ENCODE measurements at places on chromosomes 6 and 20. TPM values are rescaled to one million over a fixed set of nuclear protein-coding genes. Genes with fewer than 3 reads are reported as not detected.

GRCh38 chr6:27873021-27873940 is 38.9 kb downstream of the OR2B2 start:
- DNase-seq, result no peak

SMLR1 gene
- not detected for total RNA-seq

DNA sequence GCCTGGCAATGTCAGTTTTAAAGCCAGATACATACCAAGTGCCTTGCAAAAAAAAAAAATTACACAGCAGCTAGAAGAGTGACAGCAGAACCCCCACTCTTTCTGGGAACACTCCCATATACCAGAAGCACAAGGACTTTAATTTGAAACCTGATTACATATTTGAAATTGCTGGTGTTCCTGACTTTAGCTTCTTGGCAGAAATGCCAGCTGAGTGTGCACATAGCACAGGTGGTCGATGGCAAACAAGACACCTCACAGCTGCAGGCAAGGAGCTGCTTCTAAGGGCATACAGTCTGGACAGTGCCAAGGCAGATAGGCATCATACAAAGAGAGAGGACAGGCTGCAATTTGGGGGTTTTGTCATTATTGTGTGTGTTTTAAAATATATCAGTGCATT is 150.7 kb upstream of the SGK1 start:
- no peak for DNase-seq

GRCh38 chr6:116866281-116866871 is 10.7 kb upstream of the RFX6 start:
- DNase-seq, result no peak

DNA sequence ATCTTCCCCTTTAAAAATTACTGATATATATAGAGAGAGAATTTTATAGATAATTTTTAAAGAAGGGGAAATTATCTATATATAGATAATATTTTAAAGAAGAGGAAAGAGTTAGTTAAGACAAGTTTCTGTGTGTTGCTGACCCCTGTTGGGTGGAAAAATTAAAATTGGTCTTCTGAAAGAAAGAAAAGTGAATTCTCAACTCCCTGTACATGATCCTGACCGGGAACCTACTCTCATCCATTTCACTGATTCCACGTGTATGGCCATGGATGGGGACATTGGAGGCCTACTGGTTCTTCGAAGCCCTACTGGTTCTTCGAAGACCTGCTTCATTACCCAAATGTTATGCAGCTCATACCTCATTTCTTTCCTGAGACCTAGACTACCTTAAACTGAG is 53.0 kb upstream of the TCF21 start:
- DNase-seq, result no peak

GRCh38 chr6:16078064-16078463 is 50.8 kb upstream of the MYLIP start:
- no peak for DNase-seq

MMP24OS gene
- 87.6 TPM for total RNA-seq

PGC gene
- total RNA-seq, result not detected

DNA sequence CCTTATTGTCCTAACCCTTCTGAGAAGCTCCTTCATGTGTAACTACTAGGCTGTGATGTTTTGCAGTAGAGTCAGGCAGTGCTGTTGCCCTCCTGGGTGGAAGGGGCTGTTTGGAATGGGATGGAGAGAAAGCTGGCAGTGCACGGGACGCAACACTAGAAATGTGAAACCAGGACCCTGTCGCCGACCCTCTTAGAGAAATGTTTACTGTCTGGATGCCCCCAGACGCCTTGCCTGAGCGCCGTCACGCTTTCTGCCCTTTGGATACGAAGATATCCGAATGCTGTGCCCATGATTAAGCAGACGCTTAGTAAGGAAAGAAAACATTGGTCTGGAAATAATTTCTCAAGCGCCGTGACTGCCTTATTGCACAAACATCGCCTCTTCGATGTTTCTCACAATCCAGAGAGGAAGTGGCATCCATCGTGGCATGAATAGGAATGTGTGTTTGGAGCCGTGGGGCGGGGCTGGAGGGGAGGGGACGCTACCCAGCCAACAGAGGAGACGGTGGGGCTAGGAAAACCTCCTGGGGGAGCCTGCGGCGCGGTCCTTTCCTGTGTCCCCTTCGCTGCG is 661 bp upstream of the PPP1R14C start:
- no peak for DNase-seq

C6orf52 gene
- total RNA-seq, result 1.1 TPM

DNA sequence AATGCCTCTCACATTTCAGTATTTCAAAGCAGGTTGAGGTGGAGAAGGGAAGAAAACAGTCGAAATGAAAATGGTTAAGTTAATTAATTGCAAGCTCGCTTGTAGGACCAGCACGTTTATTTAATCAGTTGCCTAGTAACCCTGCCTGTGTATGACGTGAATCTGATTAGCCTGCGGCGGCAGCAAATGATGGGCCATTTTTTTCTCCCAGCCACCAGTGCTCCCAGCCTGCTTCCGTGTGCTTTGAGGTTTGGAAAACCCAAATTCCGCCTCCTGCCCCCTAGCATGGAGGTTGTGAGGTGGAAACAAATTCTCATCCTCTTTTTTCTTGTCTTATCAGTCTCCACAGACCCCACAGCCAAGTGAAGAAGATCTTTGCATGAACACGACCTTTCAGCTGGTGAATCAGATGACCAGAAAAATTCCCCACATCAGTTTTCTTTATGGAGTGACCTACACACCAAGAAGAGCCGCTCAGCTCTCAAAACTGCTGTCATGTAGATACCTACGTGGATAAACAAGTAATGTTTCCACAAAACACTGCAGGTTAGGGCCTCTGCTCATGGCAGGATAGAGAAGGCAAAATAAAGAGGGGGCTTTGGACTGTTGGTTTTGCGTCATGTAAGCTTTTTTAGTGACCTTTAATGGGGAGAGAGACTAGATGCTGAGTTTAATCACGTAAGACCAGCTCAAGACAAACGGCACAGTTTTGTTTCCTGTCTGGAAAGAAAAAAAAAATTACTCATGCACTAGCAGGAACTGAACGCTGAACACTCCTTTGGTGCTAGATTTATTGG is 572.9 kb upstream of the NOX3 start:
- no peak for DNase-seq

GRCh38 chr6:168417679-168418557 is 23.1 kb upstream of the SMOC2 start:
- DNase-seq, result no peak

DDO gene
- total RNA-seq, result 3.2 TPM

Data from mesenteric fat pad (tissue), 1 donor.